Brain pericyte (primary cell): ENCODE measurements at places on chromosomes 6 and 20.

DNA sequence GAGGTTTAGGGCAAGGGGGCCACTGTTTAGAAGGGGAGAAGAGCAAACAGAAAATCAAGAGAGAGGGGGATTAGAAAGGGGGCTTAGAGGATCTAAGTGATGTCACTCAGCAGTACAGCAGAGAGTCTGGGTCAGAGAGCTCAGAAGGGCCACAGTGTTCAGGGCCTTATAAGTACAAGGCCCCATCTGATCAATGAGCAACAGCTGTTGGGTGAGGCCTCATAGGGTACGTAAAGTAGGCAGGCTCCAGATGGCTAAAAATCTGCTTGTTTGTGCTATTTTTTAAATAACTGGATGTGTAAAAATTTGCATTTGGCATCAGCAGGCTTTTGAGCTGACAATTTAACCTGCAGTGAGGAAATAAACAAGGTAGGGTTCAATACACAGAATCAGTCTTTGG, 149.8 kb downstream of the SH3BGRL2 start:
- DNase-seq = no peak

DNA sequence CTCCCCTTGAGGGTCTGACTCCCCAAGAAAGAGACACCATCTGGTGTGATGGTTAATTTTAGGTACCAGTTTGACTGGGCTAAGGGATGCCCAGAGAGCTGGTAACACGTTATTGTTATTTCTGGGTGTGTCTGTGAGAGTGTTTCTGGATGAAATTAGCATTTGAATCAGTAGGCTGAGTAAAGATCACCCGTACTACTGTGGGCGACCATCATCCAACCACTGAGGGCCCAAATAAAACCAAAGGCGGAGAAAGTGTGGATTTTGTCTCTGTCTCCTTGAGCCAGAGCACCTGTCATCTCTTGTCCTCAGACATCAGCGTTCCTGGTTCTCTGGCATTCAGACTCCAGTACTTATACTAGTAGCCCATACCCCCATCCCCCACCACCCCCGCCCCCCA, 7.9 kb upstream of the CNKSR3 start:
- no peak for DNase-seq

- DNase-seq = no peak
Measured at GRCh38 chr6:80181352-80182081, 75.0 kb downstream of the BCKDHB start.

- no peak for DNase-seq
Measured at GRCh38 chr20:7113577-7114466, 346.3 kb downstream of the BMP2 start.

GRCh38 chr20:16575390-16576140, 2.3 kb upstream of the KIF16B start:
- DNase-seq = no peak

GRCh38 chr20:4166726-4167035, 151.3 kb upstream of the RNF24 start:
- DNase-seq = no peak

DNA sequence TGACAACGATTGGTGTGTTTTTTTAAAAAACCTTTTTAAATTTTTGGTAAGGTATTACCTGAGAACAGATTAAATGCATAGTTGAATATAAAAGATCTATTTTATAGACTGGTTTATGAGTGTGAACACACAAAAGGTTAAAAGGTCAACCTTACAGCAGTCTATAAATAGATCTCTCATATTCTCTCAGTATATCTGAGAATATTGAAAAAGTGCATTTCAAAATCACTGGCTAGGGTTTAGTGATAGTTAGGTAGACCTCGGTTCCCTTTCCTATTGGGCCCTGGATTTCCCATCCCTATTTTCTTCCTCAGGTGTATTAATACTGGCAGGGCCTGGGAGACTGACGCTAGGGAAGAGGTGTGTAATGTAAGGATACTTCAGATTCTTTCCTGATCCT, 723 bp upstream of the ZNF451 start:
- no peak for DNase-seq

- DNase-seq = no peak
Measured at GRCh38 chr6:17156966-17157365, 55.1 kb downstream of the STMND1 start.

- DNase-seq = no peak
Measured at GRCh38 chr6:169529931-169530751, 171.7 kb downstream of the WDR27 start.

GRCh38 chr6:35698858-35699257, 10.1 kb upstream of the FKBP5 start:
- DNase-seq = no peak

GRCh38 chr20:36153736-36154699, 522 bp upstream of the EPB41L1 start:
- no peak for DNase-seq

DNA sequence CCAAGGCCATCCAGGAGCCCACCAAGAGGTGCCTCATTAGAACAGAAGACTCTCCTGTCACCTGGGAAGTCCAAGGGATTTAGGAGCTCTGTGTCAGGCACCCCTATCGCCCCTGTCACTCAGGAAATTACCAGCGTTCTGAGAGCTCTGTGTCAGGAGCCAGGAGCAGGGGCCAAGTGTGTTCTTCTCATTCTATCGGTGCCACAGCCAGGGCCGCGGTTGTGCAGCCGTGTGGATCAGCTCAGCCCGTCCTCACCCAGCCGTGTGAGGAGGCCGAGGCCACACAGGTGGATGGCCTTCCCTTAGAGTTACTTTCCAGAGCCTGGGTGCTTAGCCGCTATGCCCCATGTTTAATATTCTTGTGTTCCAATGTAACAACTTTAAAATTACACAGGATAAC, 9.8 kb downstream of the MTG2 start:
- no peak for DNase-seq

DNA sequence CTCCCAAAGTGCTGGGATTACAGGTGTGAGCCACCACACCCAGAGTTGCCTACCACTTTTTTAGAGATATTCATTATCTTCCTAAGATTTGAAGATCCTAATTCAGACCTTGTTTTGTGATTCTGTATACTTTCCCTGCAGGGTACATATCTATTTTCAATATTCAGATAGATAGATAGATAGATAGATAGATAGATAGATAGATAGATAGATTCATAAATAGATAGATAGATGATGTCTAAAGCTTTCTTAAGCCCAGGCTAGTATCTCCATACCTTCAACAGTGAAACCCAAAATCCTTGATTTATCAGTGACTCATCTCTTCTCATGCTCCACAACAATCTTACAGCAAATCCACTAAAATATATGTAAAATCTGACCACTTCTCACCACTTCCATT, 30.8 kb downstream of the ZNF391 start:
- DNase-seq = no peak

GRCh38 chr20:53019464-53019863, 47.3 kb downstream of the TSHZ2 start:
- no peak for DNase-seq

DNA sequence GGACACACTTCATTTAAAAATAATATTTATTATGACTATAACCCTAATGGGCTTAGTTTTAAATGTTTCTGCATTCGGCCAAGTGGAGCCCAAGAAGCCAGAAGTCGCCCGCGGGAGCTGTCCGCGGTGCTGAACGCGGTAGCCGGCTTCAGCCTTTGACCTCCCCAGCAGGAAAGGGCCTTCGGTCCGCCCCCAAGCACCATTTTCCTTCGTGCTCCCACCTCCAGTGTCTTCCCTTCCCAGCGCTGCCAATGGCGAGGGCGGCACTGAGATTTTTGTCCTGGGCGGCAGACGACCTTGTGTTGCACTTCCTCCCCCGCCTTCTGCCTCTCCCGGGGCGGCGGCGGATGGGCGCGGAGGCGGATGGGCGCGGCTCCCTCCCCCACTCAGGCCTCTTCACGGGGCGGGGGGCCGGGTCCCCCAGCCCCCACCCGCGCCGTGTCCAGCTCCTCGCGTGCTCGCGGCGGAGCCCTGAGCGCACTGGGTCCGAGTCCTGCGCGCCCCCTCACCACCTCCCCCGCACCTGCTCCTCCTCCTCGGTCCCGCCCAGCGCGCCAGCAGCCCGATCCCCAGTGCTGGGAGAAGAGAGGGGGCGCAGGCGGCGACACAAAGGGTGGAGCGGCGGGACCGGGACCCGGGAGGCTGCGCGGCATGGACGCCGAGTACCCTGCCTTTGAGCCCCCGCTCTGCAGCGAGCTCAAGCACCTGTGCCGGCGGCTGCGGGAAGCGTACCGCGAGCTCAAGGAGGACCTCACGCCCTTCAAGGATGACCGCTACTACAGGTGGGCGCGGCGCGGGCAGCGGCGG, 23.6 kb upstream of the TMEM181 start:
- peak; percentile 16 for DNase-seq

GRCh38 chr6:49415358-49415757, 47.7 kb downstream of the MMUT start:
- DNase-seq = no peak

- DNase-seq = no peak
Measured at GRCh38 chr6:42260972-42261371, 43.3 kb upstream of the MRPS10 start.

DNA sequence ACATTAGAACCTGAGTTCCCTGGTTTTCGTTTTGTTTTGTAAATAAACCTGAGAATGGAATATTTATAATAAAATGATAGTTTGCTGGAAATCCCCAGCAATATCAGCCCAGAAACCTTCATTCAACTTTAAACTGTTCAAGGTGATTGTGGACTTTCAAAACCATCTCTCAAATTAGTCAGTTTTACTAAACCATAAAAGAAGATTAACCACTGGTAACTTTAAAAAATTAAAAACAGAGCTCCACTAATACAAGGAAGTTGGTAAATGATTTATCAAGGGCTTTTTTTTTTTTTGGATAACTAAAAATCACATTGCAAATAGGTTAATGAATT, 10.0 kb downstream of the MBOAT1 start:
- no peak for DNase-seq

- no peak for DNase-seq
Measured at GRCh38 chr20:63434599-63435378, 37.7 kb downstream of the KCNQ2 start.
